ENCODE measurements at places on chromosomes 3 and 15.

DNA sequence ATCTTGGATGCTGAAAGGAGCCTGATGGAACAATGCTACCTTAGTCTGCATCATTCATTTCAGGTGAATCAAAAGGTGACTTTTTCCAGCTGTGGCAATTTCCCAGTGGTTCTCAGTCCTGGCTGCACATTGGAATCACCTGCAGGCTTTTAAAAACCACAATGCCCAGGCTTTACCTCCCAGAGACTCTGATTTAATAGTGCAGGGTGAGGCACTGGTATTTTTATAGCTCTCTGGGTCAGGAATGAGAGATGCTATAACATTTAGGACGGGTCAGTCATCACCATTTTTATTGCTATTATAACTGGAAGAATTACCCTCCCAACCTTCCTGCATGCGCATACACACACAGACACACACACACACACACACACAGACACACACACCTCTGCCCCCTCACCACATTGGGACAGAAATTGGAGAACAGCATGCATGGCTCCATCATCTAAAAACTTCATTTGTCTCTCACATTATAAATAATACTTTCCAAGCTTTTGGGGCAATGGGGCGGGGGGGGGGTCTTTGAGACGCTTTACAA, 41.1 kb downstream of the LARP6 start:
- no peak for DNase-seq

GRCh38 chr3:52248165-52248541, 2.6 kb downstream of the PPM1M start:
- no peak for DNase-seq

DNA sequence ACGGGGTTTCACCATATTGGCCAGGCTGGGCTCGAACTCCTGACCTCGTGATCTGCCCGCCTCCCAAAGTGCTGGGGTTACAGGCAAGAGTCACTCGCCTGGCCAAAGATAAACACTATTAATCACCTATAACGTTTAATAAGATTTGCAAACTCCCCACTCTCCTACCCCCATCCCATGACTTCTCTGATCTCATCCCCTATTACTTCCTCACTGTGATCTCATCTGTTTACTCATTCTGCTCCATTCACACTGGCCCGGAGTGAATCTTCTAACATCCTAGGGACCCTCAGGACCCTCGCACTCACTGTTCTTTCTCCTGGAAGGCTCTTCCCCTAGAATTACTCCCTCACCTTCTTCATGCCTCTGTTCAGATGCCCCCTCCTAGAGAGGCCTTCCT, 78.9 kb downstream of the DGKG start:
- no peak for DNase-seq

- DNase-seq: no peak
Measured at GRCh38 chr3:71269906-71270305, 313.6 kb downstream of the FOXP1 start.

- no peak for DNase-seq
Measured at GRCh38 chr3:185353823-185354614, 8.9 kb upstream of the MAP3K13 start.

DNA sequence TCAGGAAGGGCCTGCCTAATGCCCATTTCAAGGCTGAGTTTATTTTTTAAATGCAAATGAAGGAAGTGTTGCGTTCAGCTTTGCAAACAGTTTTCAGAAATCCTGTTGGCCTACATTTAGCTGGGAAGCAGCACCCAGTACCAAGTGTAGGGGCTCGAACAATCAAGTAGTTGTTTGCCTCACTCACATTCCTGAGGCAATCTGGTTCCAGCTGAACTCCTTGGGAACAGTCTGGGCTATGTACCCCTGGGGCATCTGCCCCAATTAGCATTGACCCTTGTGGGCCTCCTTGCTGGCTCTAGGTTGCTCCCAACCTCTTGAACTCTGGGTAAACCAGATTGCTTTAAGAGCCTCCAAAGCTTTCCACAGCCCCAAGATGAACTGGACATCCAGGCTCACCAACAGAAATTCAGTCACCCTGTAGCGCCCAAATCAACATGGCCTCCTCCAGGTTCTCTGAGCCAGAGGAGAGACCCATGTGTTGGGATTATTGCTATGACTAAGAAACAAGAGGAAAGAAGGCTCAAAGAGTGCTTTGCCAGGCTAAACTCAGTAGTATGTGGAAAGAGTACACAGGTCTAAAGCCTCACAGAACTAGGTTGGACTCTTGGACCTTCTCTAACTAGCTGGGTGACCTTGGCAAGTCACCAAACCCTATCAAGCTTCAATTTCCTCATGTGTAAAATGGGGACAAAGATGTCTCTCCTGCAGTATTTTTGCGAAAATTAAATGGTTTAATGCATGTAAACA, 532.7 kb downstream of the SOX2 start:
- DNase-seq: no peak

- no peak for DNase-seq
Measured at GRCh38 chr3:43239755-43240154, 46.6 kb upstream of the SNRK start.

DNA sequence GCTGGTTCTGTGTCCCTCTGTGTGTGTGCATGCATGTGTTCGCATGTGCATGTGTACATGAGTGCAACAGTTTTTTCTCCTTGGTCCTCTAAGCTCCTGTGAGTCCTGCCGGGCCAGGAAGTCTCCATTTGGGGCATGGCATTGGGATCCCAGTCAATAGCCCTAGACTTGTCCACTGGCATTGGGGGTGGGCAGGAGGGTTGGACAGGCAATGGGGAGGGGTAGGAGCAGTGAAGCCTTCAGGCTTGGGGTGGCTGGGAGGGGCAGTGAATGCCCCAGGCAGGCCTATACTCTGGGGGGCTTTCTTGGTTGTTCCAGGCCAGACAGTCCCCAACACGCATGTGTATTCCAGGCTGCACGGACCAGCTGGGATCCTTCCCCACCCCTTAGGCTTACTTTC, 15.6 kb upstream of the C15orf39 start:
- DNase-seq: no peak

DNA sequence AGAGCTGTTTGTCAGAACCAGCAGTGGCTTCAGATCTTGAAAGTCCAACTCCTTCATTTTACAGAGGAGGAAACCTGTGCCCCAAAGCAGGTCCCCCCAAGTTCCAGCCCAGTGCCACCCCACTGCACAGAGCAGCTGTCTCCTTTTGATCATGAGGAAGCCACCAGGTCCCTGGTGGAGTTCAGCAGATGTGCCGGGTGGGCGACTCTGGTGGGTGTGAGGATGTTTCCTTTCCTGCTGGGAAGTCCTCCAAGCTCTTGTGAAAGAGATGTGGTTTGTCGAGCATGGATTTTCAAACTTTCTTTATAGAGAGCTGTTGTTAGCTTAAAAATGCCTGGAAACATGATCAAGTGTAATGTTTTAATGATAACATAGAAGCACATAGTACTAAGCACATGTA, 52.0 kb downstream of the SMAD3 start:
- DNase-seq: no peak

DNA sequence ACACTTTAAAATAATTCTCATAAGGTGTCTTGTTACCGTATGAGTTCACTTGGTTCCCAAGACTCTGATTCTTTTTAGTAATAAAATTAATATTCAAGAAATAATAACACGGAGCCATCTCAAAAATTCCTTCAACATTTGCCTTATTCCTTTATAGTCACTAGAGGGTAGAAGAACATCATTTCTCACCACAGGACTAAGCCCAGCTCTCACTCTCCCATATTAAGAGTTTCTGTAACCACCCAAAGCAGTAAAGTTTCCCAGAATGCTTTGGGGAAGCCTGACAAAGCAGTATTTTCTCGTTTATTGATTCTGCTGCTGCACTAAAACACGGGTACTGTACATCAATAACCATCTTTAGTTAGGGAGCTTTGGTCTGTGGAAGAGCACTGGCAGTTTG, 114.9 kb downstream of the MCTP2 start:
- no peak for DNase-seq

DNA sequence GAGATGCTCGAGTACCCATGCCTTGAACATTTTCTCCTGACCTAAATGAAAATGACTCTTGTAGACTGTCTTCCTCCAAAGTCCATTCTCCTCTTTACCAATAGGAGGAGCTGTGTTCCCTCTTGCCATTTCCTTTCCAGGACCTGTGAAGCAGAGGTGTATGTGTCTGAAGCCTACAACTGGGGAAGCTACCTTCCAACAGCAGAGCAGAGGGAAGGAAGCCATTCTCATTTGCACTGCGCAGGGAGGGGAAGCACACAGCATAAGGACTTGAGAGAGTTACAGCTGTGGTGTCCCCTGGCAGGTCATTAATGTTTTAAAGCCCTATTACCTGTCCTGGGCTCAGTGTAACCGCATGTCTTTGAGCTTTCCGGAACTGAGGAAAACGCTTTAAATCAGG, 38.7 kb downstream of the HSPBAP1 start:
- DNase-seq: peak; percentile 29

DNA sequence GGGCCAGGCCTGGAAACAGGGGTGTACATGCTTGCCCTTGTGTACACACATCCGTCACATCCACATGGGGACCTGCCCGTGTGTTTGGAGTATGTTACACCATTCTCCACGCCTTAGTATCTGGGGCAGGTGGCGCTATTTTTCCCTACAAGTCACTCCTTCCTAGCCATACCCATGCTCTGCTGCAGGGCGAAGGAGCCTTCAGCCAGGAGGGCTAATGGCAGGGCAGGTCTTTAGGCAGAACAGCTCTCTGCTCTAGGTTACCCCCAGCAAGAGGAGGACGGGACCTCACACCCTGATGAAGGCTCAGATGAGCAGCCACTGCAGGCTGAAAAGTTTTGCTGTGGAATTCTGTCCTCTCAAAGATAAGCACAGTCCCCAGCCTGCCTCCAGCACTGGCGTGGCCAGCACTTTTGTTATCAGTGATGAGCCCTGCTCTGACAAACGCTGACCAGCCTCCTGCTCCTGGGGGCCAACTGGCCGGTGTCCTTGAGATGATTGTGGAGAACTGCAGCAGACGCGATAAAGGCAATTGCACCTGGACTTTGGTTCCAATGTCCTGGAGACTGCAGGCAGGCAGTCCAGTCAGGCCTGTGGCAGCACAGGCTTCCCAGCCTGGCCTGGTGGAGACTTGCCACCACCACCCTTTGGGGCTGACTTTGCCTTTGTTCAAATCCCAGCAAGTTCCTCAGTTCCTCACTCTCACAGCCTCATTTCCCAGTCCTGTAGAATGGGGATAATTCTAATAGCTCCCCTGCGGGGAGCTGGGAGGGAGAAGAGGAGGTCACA, 19.8 kb upstream of the PIGZ start:
- DNase-seq: no peak

GRCh38 chr15:73983211-73983727, 8.8 kb downstream of the STOML1 start:
- DNase-seq: no peak

GRCh38 chr3:183540501-183541234, 14.8 kb downstream of the KLHL6 start:
- DNase-seq: no peak

DNA sequence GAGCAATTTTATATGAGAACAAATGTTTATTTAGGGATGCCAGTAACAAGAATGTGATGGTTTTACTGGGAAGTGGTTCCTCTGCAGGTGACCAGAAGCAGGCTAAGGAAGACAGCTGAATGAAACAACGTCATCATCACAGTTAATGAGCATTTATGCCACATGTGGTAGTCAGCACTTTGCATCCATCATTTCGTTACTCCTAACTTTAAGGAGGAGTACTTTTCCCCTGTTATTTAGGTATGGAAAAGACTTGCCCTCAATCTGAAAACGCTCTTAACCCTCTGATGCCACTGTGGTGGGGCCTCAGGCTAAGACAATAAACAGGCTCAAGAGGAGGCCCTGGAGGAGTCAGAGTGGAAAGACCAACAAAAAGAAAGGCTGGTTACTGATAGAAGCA, 31.2 kb downstream of the INTS14 start:
- no peak for DNase-seq

GRCh38 chr3:60268123-60268522, 983.1 kb downstream of the FHIT start:
- DNase-seq: no peak

GRCh38 chr3:172530566-172530965, 7.3 kb upstream of the TNFSF10 start:
- no peak for DNase-seq
